ENCODE measurements at places on chromosomes 7 and 10.
A peak's percentile ranks its signal among the peaks of the same experiment; 100 is the strongest.

- DNase-seq, result no peak
Observed at GRCh38 chr10:73413108-73413527, 740 bp downstream of the ANXA7 start.

- no peak for DNase-seq
Observed at GRCh38 chr7:4030346-4030950, 651.6 kb upstream of the FOXK1 start.

GRCh38 chr10:124601431-124602120, 140.0 kb downstream of the LHPP start:
- no peak for DNase-seq

DNA sequence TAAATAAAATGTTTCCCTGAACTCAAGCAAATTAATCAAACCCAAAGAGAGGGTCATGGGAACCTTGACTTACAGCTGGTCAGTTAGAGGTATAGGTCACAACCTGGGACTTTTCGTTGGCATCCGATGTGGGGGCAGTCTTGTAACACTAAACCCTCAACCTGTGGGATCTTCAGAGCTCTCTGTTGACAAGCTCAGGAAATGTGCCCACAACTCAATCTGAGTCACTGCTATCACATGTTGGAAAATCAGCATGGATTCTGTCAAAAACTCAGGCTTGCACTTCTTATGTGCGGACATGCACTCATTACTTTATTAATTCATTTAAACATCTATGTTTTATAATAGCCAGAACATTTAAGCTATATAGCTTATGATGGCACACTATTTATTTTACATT, 424.6 kb upstream of the SORCS1 start:
- no peak for DNase-seq

- DNase-seq, result no peak
Observed at GRCh38 chr7:101137651-101138212, 10.8 kb downstream of the SERPINE1 start.

GRCh38 chr7:2109936-2110609, 122.7 kb downstream of the MAD1L1 start:
- DNase-seq, result peak; percentile 69

DNA sequence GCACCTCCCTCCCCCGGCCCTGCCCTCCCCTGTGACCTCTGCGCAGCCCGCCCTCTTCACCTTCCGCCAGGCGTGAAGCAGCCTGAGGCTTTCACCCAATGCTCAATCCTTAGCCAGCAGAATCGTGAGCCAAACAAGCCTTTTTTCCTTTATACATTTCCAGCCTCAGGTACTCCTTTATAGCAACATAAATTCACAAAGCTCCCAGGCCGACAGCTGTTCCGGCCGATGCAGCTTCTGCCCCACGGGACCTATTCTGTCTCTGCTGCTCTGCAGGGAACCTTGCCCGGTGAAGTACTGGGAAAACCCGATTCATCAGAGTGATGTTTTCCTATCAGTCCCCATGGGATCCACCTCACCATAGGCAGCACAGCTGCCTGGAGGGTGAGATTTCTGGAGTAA, 87.4 kb downstream of the CHST15 start:
- DNase-seq, result no peak

- DNase-seq, result no peak
Observed at GRCh38 chr10:73908853-73909539, 1.9 kb upstream of the PLAU start.

DNA sequence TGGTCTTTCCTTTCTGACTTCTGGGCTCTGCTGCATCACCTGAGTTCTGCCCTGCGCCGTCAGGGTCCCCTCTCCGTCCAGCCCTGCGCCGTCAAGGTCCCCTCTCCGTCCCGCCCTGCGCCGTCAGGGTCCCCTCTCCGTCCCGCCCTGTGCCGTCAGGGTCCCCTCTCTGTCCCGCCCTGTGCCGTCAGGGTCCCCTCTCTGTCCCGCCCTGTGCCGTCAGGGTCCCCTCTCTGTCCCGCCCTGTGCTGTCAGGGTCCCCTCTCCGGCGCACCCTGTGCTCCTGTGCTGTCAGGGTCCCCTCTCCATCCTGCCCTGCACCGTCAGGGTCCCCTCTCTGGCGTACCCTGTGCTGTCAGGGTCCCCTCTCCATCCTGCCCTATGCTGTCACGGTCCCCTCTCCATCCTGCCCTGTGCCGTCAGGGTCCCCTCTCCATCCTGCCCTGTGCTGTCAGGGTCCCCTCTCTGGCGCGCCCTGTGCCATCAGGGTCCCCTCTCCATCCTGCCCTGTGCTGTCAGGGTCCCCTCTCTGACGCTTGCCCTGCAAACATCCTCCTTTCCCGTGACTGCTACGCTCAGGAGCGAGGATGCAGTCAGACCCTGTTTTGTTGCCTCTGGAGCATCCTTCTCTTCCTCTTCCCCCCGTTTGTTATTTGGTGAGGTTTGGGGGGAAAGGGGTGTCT, 66.4 kb downstream of the INPP5A start:
- DNase-seq, result no peak

- DNase-seq, result no peak
Observed at GRCh38 chr10:33109788-33110469, 151.9 kb upstream of the ITGB1 start.

GRCh38 chr7:144759653-144760052, 76.2 kb downstream of the TPK1 start:
- DNase-seq, result no peak
